Skeletal muscle cell (primary cell): ENCODE measurements at places on chromosomes 11 and 22.

DNA sequence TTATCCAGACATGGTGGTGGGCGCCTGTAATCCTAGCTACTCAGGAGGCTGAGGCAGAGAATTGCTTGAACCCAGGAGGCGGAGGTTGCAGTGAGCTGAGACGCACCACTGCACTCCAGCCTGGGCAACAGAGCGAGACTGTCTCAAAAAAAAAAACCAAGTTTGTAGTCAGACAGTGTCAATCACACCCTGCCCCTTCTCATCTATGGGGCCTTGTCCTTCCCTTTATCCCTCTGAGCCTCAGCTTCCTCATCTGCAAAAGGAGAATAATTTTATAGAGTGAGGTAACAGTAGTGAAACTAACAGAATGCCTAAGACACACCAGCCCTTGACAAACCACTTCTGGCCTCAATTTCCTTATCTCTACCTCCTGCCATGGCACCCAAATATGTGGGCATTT, 10.7 kb downstream of the BCL9L start:
- no peak for DNase-seq

GRCh38 chr11:6642957-6643356, 12.7 kb downstream of the DCHS1 start:
- DNase-seq, result no peak

GRCh38 chr11:60700689-60701468, 1.5 kb downstream of the MS4A8 start:
- DNase-seq, result no peak

DNA sequence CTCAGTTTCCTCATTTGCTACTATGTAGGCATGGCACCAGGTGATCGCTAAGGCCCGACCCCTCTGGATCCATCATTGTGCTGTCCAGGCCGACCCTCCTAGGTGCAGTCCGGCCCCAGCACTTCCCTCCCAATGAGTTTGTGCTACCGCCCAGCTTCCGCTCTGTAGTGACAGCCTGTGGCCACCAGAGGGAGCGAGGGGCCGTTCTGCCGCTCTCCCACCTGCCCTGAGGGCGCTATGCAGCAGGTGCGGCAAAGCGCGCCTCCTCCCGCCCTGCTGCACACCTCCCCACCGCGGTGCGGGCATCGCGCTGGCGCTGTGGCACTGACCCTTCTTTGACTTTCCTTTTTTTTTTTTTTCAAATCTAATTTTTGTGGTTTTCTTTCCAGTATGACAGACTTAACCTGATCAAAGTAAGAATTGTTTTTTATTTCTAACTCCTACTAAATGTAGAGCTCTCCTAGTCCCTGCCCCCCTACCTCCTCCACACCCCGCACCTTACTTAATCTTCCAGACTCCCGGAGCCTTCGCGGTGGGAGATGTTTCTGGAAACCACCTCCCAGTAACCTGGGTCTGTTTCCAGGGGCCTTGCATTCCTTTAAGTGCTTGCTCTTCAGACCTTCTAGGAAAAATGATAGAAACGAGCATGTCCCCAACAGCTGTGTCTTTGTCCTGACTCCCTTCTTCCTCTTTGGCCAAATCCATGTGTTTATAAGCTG, 73.7 kb downstream of the SCN3B start:
- DNase-seq, result no peak

DNA sequence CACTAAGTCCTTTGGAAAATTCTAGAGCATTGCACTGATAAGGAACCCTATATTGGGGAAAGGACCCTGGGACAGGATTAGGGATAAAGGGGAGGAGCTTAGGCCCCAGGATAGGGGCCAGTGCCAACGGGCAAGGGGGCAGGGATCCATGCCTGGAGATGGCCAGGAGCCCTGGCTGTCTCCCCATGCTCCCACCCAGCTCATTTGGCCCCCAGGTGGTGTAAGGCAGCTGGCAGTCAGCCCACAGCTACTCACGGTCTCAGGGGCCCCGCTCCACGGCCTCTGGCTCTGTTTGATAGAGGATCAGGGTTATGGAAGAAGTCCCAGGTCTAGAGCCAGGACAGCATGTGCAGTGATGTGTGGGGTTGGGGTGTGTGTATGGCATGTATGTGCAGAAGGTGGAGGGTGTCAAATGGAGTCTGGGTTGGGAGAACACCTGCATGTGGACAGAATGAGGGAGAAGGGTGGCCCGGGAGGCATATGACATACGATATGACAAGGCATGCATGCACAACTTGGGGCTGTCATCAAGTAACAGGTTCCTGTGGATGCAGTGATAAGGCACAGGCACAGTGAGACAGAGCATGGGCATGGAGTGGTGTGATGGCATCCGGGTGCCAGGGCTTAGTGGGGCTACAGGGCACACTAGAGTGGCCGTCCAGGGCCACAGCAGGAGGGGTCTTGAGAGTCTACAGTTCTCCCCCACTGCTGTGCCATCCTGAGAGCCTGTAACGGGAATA, 18.4 kb upstream of the PDE2A start:
- DNase-seq, result no peak

- no peak for DNase-seq
These were observed 16.6 kb upstream of the SPTBN2 start for GRCh38 chr11:66745356-66746235.

DNA sequence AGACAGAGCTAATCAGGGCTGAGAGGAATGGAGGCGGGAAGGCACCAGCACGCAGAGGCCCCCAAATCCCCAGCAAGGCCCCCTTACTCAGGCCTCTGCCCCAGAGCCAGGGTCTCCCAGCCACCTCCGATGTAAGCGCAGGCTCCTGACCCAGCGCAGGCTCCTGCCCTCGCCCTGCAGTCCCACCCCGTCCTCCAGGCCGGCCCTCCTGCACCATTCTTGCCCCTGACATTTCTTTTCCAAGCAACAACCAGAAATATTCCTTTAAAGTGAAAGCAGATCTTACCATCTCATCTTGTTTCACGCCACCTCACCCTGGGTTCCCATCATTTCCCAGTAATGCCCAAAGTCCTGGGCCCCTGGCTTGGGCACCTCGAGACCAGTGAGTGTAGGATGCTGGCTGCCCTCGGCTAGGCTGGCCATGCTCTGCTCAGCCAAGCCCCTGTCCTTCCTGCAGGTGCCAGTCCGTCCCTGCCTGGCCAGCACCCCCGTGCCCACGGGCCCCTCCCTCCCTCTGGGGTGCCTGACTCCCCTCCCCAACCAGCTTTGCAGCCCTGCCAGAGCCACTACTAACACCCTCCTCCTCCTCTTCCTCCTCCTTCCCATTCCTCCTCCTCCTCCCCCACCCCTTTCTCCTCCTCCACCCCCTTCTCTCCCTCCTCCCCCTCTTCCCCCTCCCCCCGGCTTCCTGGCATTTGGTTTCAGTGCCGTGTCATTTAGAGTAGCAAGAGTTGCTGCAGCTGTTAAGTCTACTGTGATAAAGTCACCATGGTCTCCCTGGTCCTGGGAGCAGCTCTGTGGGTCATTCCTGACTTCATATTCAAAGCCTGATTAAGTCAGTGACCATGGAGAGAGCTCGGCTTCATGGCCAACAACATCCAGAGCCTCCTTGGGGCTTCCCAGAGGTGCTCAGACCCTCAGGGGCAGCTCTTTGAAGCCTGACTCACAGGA, 78.7 kb downstream of the PIWIL3 start:
- no peak for DNase-seq

DNA sequence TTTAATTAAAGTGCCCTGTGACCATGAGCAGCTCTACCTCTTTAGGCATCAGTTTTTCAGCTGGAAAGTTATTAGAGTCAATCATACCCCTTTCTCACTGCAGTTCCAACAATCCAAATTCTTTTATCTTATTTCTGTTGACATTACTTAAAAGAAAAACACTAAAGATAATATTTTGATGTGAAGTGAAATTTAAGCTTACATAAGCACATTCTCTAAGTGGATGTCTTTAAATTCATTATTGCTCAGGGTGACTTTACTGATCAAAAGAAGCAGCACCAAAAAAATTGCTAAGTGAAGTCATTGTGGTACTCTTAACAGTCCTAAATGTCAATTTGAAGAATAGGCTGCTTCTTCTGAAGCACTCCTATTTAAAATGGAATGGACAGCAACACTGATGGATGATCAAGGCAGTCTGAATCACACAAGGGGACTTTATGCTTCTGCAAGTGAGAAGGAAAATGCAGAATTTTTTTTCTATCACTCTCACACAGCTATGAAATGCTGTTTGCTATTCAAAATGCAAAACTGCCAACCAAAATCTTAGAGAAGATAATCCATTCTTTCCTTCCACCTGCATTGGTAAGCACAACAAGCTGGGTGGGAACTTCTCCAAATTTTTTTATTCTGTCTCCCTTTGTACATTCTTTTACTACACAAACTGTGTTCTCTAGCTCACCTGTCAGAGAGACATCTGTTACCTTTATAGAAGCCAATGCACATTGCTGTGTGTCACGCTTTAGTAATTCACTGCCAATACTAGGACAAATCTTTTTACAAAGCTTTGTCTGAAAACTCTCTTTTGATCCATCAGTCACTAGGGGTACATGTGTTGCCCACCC, 179.9 kb downstream of the GRIA4 start:
- DNase-seq, result no peak

DNA sequence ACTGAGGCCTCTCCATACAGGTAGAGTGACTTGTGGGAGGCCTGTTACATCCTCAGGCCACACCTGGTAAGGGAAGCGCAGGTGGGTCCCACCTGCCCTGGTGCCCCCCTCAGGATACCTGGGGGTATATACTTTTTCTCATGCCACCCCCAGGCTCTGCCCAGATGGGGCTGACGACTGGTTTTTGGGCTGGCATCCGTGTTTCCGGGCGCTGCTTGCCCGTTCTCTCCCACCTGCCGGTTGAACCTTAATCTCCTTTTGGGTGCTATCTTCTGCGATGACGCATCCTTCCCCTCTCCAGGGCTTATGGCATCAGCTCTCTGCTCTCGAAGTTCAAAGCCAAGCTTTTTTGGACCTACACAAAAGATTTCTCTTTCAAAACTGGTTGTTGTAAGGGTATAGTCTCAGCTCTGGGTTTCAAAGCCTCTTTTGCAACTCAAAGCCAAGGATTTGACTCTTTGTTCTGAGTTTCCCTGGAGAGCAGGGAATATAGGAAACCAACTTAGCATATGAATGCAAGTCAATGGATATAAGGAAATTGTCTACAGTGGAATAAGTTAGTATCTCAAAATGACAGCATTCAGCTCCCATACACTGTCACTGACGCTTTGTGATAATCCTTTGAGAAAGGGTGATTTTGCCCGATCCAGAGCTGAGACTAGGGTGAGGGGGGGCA, 8.6 kb upstream of the LRRC10B start:
- DNase-seq, result no peak

DNA sequence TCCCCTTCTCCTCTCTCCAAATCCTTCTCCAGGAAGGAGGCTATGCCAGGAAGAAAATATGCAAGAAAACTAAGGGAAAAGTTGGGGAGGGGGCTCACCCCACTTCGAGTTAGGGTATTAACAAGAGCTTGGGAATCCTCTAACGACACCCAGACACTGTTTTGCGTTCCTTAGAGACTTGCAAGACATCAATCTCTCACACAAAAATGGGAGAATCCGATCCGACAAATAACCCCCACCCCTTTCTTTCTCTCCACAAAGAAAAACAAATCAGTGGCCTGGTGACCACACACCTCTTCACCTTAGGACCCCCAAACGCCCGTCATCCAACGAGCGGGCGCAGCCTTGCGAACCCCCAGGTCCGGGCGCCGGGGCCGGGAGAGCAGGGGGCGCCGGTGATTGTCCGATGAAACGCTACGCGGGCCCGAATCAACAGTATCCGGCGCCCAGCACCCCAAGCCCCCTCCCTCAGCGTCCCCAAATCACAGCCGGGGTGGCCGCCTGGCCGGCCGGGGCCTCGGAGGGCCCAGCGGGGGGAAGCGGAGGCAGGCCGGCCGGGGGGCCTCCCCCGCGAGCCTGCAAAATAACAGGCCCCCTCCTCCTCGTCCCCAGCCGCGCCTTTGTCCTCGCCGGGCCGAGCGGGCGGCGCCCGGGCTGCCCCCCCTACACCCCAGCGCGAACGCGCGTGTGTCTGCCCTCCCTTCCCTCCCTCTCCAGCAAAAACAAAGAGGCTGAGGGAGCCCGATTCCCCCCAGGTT, 690 bp downstream of the CSNK1E start:
- no peak for DNase-seq

- DNase-seq, result no peak
These were observed 58.8 kb downstream of the ISX start for GRCh38 chr22:35124691-35125219.

DNA sequence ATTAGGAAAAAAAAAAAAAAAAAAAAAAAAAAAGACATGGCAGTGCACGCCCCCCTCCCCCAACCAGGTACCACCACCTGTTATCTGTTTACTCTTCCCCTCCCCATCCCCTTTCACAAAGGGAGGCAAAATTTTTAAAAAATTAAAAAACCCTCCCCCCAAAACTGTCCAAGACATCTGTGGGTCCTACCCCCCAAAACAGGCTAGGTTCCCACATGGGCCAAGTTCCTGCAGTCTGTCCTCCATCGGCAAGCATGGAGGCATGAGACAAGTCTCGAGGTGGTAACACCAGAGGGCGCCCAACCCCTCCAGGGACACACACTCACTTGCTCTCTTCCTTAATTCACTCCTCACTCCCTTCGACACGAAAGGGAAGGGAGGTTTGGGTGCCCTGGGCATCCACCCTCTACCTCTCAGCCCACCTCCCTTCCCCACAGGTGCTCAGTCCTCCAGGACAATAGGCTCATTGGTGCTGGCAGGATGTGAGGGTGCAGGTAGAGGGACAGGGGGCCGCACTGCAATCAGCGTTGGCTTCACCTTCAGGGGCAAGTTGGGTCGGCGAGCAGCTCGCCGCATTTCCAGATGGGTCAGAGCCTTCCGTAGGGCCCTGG, 2.2 kb upstream of the TUT1 start:
- no peak for DNase-seq

DNA sequence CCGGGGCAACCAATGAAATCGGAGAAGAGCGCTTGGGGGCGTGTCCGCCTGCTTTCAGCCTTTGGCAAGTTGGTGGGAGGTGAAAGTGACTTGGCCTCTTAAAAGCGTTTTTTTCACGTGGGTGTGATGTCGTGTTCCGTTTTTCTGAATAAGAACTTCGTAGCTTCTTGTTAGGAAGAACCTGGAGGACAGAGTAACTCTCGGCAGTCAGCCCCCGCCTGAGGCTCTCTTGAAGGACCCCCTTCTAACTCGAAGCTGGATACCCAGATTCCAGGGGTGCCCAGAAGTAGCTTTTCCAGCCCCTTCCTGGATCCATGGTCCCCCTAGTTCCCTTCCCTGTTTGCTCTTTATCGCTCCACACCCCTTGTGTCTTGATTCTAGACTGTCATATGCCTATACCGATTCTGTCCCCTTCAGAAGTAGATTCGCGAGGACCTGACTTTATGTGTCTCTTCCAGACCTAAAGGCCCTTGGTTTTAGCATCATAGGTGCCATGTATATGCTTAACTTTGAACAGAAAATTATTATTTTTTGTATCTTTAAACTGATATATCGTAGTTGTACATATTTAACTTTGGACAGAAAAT, 915 bp upstream of the OSBP start:
- DNase-seq, result no peak

DNA sequence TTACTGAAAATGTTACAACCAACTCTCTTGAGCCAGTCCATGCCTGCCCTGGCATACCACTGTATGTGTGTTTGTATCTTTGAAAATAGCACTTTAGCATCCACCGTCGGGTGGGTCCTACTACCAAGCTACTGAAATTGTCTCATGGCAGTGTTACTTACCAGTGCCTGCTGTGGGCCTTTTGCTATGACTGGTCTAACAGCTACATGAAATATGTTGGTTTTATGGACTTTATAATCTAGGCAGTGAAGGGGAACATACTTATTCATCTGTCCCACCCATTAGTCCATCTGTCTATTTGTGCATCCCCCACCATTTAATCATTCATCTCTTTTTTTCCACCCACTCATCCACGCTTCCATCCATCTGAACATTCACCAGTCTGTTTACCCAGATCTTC, 106.0 kb downstream of the NAV2 start:
- DNase-seq, result no peak
